ENCODE measurements at places on chromosomes 4 and X.

DNA sequence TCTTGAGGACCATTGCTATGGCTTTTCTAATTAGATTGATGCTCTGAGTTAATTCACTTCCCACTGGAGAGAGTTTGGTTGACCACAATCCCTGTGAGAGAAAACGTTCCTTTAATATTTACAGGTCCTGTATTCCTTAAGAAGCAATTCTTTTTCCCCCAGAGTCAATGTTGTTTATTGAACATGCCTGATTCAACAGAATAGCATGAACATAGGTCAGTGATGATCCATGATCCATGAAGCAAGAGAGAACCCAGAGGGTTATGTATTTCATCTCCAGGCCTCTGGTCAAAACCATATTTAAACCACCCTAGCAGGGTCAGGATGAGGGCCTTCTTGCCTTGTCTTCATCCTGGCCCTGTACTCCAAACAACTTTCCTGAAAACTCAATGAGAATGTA, 39.4 kb upstream of the EFHC2 start:
- no peak for DNase-seq

GRCh38 chrX:23766650-23767551, 16.1 kb upstream of the SAT1 start:
- DNase-seq: no peak

- DNase-seq: no peak
Observed at GRCh38 chrX:126339928-126340327, 173.8 kb upstream of the DCAF12L2 start.

DNA sequence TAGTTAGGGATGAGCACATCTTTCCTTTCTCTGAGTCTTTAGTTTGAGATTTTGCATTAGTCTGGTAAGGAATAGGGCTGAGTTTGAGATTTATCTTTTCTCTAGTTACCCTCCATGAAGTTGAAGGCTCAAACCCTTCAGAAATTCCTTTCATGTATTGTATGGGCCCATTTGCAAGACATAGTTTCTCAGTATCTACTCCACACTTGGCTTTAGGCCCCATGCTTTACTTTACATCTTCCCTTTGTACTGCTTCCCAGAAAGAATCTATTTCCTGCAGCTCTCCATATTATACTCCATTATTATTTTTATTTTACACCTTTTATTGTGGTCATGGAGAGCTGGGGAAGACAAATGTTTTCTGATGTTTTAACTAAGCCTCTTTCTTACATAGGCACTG, 1038.2 kb downstream of the TECRL start:
- no peak for DNase-seq

- DNase-seq: no peak
Observed at GRCh38 chrX:106903291-106903824, at the start of gene RIPPLY1. TSS of gene RIPPLY1 (minus strand) at chrX:106903341. CDS start at chrX:106903287, 54 bp downstream.

- DNase-seq: peak; percentile 67
Observed at GRCh38 chr4:110005461-110006056, 92.9 kb downstream of the EGF start.

DNA sequence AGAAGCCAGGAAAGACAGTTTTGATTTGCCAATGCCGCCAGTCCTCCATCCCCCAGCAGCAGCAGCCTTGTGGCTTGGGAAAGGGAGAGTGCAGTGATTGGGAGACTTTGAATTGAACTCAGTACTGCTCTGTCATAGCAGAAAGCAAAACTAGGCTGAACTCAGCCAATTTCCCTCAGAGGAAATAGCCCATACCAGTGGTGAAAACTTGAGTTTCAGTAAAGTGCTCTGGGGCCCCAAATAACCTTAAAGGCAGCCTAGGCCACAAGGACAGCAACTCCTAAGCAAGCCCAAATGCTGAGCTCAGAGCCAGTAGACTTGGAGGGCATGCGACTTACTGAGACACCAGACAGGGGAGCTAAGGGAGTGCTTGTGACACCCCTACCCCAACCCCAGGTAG, 2.0 kb upstream of the PROM1 start:
- no peak for DNase-seq

DNA sequence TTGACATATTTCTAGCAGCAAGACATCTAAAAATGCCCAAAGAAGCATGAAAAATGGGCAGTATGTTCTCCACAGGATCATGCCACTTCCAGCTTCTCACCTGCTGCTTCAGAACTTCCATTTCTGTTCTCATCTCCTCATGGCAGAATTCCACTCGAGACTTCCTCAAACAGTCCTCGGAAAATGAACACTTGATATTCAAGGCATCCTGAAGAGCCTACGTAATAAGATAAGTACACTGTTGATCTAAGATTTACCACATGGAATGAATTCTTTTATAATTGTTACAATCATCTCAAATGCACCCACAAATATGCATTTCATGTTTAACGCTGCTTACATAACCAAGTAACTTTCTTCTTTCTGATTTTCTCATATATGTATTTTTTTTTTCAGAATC, 14.1 kb downstream of the TNIP3 start:
- DNase-seq: no peak

GRCh38 chrX:69616457-69617203, 717 bp downstream of the EDA start:
- DNase-seq: no peak

GRCh38 chr4:12747154-12747553, 737.0 kb downstream of the RAB28 start:
- DNase-seq: no peak

GRCh38 chr4:136800248-136800647, 732.0 kb downstream of the PCDH18 start:
- no peak for DNase-seq

GRCh38 chr4:98162696-98163095, 19.4 kb upstream of the STPG2 start:
- DNase-seq: no peak

- DNase-seq: no peak
Observed at GRCh38 chrX:1264556-1264955, 4.1 kb upstream of the CSF2RA start.

GRCh38 chr4:41327770-41328169, 71.0 kb downstream of the UCHL1 start:
- DNase-seq: no peak

- DNase-seq: no peak
Observed at GRCh38 chr4:41575665-41576064, 37.7 kb downstream of the LIMCH1 start.

GRCh38 chr4:7003176-7003878, 39.8 kb upstream of the TADA2B start:
- DNase-seq: no peak

DNA sequence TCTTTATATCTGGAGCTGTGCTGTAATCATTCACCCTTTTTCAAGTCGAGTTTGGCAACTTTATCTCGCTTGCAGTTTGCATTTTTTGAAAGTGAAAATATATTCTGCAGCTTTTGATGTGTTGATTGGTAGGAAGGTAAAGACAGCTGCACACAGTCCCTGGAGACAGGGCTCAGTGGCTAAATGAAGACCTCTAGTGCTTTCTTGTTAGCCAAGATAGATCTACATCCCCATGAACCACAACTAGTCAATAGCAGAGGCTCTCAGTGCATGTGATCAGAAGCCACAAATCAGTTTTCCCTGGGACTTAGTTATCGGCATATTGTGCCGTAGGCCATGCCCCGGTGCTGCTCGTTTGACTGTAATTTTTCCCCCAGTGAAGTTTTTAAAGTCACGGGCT, 587.7 kb upstream of the PITX2 start:
- DNase-seq: no peak

- peak; percentile 22 for DNase-seq
Observed at GRCh38 chrX:20267931-20268701, 1.4 kb upstream of the RPS6KA3 start.

DNA sequence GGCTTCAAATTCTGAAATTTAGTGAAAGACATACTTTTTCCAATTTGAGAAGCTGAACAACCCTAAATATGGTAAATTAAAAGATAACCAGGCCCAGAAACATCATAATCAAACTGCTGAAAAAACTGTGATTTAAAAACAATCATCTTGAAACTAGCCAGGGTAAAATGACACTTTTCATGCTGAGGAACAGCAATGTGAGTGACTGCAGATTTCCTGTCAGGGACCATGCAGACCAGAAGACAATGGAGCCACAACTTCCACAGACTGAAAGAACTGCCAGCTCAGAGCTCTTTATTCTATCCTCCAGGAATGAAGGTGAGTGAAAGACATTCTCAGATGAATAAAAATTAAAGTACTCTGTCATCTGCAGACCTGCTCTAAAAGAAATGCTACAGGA, 73.3 kb downstream of the NAT8L start:
- DNase-seq: no peak

DNA sequence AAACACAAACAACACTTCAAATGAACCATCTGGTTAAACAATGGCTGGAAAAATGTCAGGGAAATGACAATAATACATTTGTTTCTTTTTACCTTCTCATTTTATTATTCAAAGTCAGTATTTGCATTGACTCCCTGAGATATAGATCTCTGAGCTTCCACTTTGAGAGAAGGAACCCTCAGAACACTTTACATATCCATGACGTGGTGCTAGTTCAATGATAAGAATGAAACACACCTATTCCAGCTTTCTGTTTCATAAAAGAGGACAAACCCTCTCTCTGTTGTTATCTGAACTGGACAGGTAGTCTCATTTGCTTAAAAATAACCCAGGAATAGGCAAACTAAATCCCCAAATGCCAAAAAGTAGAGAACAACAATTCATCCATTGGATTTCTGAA, 65.3 kb upstream of the CCSER1 start:
- DNase-seq: no peak

GRCh38 chr4:158904815-158905214, 136.0 kb downstream of the FNIP2 start:
- DNase-seq: no peak

- no peak for DNase-seq
Observed at GRCh38 chr4:153758136-153758535, 1.7 kb downstream of the RNF175 start.

GRCh38 chrX:154515090-154515965, 704 bp downstream of the FAM3A start:
- peak; percentile 26 for DNase-seq

- no peak for DNase-seq
Observed at GRCh38 chr4:25956260-25956659, 42.2 kb downstream of the SMIM20 start.

- no peak for DNase-seq
Observed at GRCh38 chr4:4720646-4721045, 138.8 kb upstream of the MSX1 start.

DNA sequence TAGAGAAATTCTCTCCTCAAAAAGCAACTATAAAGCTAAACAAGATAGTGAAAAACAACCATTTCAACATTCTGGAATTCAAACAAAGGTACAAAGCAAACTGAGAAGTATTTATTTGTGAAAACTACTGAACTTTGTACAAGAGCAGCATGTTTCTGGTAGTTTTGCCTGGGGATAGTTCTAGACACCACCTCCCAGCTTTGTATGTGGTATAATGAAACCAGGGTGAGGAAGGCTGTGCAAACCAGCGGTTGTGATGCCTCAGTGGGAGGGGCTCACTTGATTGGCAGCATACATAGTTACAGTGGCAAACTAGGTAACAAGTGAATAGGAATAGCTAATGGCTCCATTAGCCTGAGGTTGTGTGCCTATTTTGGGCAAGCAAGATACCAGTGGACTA, 18.6 kb upstream of the FRMD7 start:
- no peak for DNase-seq

DNA sequence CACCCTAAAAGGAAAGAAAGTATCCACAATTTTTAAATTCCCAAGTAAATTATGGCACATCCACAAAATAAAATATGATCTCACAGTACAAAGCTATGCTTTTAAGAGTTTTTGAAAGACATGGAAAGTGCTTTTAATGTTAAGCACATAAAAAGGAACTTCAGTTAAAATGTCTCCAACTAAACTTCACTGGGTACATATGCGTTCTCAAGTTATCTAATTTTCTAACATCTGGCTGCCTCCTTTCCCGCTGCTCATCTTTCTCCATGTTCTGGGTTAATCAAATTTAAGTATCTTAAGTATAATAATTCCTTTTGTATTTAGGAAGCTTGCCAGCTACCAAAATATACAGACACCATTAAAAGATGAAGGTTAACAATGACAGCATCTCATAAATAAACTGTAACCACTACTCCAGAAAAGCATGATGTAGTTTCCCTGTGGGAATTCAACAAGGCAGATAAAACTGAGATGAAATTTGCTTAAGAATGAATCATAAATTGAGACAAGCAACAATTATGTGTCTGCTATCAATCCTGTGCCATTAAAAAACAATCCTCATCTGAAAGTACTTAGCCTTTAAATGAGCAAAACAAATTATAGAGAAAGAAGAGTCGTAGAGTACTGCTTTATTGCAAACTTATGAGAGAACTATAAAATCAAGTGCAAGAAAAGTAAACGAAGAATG, 25.1 kb downstream of the PRSS12 start:
- DNase-seq: no peak

DNA sequence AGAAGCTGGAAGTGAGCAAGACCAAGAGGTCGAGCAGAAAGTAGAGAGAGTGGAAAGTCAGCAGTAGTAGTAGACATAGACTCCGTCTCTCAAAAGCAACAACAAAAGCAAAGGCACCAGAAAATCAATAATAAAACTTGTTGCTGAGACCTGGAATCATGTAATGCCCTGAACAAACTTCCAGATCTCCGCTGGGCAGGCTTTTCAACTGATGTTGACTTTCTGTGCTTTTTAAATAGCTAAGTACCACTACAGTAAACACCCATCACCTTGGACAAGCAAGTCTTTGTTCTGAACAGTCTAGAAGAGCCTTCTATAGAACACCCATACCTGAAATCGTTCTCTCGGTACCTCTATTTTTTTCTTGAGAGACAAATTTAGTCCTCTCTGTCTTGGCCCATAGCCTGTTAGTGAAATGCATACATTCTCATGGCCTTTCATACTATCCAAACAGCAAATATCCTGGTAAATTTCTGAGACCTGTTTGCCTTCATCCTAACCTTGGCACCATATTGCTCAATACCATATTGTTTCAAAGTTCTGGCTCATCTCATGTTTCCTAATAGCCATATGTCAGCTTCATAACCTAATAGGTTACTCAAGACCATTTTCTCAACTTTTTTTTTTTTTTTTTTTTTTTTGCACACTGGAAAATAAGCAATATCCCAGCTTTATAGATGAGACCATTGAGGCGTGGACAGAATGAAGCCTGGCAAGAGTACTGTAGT, 200.6 kb upstream of the RBPJ start:
- no peak for DNase-seq

- no peak for DNase-seq
Observed at GRCh38 chr4:110540581-110540980, 64.6 kb downstream of the ENPEP start.

GRCh38 chr4:109014593-109015412, 251.9 kb upstream of the ETNPPL start:
- no peak for DNase-seq

DNA sequence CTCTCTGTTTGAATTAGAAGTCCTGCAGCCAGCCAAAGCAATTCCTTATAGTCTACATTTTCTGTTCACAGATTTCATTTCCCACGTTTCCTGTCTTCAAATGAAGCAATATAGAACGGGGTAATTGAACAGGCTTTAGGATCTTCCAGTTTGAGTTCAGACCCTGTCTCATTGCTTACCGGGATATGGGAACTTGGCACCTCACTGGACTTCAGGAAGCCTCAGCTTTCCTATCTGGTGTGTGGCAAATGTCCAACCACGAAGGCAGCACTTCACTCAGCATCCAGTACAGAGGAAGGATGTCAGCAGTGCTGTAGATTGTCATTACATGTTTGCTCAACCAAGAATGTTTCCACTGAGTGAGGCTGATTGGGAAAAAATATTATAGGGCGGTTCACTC, 271.1 kb upstream of the ZFP42 start:
- DNase-seq: no peak

All from GM20000 (cell line).